ENCODE measurements at places on chromosomes 4 and X. TPM values are rescaled to one million over a fixed set of nuclear protein-coding genes. Genes with fewer than 3 reads are reported as not detected.

GRCh38 chr4:528835-529234, 29.8 kb downstream of the PIGG start:
- peaks cover 74% of the 10 kb centered on the region for H3K36me3 ChIP-seq
- H3K27ac ChIP-seq = no peak overlapping the region
- H3K4me3 ChIP-seq = no peak overlapping the region

WNK3 gene
- 0.16 TPM for total RNA-seq

- H3K27ac ChIP-seq = no peak overlapping the region
- no peak overlapping the region for H3K4me3 ChIP-seq
- H3K4me1 ChIP-seq = peaks cover 18% of the 10 kb centered on the region
- H3K36me3 ChIP-seq = no peaks in the 10 kb centered on the region
- H3K27me3 ChIP-seq = no peaks in the 10 kb centered on the region
Observed at GRCh38 chrX:72080800-72081199, 50.9 kb downstream of the RTL5 start.

TMPRSS11B gene
- not detected for total RNA-seq

DNA sequence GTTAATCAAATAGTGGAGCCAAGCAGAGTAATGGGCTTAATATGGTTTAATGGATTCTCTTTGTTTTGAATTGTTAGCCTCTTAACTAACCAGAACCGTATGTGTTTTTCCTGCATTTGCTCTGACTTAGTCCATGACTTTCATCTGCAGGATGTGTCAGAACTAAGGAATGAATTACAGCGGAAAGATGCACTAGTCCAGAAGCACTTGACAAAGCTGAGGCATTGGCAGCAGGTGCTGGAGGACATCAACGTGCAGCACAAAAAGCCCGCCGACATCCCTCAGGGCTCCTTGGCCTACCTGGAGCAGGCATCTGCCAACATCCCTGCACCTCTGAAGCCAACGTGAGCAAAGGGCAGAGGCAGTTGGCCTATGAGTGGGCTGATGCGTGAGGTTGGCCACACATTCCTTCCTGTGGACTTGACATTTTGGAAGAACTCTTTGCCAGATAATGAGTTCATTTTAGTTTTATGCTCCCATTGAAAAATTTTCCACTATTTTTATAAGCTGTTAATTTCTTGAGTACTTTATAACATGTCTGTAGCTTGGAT, 9.1 kb downstream of the MED28 start:
- no peak overlapping the region for H3K4me3 ChIP-seq
- H3K27ac ChIP-seq = no peak overlapping the region
- H3K27me3 ChIP-seq = no peaks in the 10 kb centered on the region
- no peak for DNase-seq
- H3K36me3 ChIP-seq = peaks cover 95% of the 10 kb centered on the region

DNA sequence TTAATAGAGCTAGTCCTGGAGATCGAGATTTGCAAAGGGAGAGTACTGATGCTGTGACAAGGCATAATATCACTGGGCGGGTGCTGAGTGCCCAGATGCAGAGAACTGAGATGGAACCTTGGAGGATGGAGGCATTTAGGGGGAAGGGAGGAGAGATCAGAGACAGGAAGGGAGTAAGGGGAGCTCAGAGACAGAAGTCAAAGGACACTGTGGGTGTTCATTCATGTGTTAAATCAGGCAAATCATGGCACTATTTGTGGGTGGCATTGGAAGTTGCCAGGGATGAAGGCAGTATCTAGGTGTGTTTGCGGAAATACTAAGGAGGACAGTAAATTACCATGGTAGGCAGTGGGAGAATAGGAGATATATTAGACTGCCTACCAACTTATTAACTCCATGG, 135.0 kb downstream of the RBM46 start:
- H3K27me3 ChIP-seq = no peaks in the 10 kb centered on the region
- DNase-seq = no peak
- H3K4me3 ChIP-seq = no peak overlapping the region
- H3K4me1 ChIP-seq = no peaks in the 10 kb centered on the region

- H3K36me3 ChIP-seq = peaks cover 60% of the 10 kb centered on the region
- no peak overlapping the region for H3K27ac ChIP-seq
- H3K4me3 ChIP-seq = no peak overlapping the region
- H3K4me1 ChIP-seq = no peaks in the 10 kb centered on the region
- H3K27me3 ChIP-seq = no peaks in the 10 kb centered on the region
Observed at GRCh38 chrX:124097116-124097515, 135.6 kb downstream of the STAG2 start.

CT83 gene
- not detected for total RNA-seq

GRCh38 chrX:122739770-122740169, 444.3 kb upstream of the GRIA3 start:
- no peak overlapping the region for H3K4me3 ChIP-seq
- no peaks in the 10 kb centered on the region for H3K4me1 ChIP-seq
- no peak overlapping the region for H3K27ac ChIP-seq
- H3K36me3 ChIP-seq = no peaks in the 10 kb centered on the region
- no peak for DNase-seq

DNA sequence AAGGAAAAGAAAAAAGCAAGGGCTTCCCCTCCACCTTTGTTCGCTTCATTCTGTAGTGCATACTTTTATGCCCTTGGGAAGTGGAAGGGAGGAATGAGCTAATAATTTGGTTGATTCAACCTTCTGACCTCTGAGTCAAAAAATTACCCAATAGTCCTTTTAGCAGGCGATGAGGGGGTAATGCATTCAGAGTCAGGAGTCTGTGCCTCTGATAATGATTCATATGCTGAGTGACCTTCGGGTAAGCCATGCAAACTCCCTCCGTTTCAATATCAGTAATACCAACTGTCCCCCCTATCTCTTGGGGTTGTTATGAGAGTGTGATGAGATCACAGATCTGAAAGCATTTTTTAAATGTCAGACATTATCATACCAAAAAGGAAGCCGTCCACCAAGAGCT, 41.6 kb upstream of the ACSL4 start:
- no peak overlapping the region for H3K27ac ChIP-seq
- no peak for DNase-seq
- no peaks in the 10 kb centered on the region for H3K4me1 ChIP-seq
- no peak overlapping the region for H3K4me3 ChIP-seq
- no peaks in the 10 kb centered on the region for H3K27me3 ChIP-seq
- no peaks in the 10 kb centered on the region for H3K36me3 ChIP-seq

VEGFC gene
- total RNA-seq = not detected

- peaks cover 6% of the 10 kb centered on the region for H3K27me3 ChIP-seq
- H3K36me3 ChIP-seq = no peaks in the 10 kb centered on the region
- peak; percentile 33 for DNase-seq
Observed at GRCh38 chr4:70505151-70505748, 13.1 kb upstream of the AMTN start.

PDCL2 gene
- total RNA-seq = not detected

- no peaks in the 10 kb centered on the region for H3K4me1 ChIP-seq
- no peak overlapping the region for H3K27ac ChIP-seq
- no peaks in the 10 kb centered on the region for H3K36me3 ChIP-seq
- H3K4me3 ChIP-seq = no peak overlapping the region
- no peak for DNase-seq
Observed at GRCh38 chr4:87835197-87835596, 2.4 kb downstream of the MEPE start.

MAGIX gene
- 0.89 TPM for total RNA-seq

GRCh38 chr4:16293210-16293838, 67.1 kb upstream of the TAPT1 start:
- no peak overlapping the region for H3K4me3 ChIP-seq
- H3K27me3 ChIP-seq = no peaks in the 10 kb centered on the region
- H3K27ac ChIP-seq = no peak overlapping the region
- H3K4me1 ChIP-seq = no peaks in the 10 kb centered on the region

FATE1 gene
- total RNA-seq = not detected

GRCh38 chrX:19545651-19546050, 30.3 kb upstream of the MAP3K15 start:
- no peak overlapping the region for H3K4me3 ChIP-seq
- no peak for DNase-seq
- no peaks in the 10 kb centered on the region for H3K27me3 ChIP-seq
- no peak overlapping the region for H3K27ac ChIP-seq
- peaks cover 77% of the 10 kb centered on the region for H3K36me3 ChIP-seq

DNA sequence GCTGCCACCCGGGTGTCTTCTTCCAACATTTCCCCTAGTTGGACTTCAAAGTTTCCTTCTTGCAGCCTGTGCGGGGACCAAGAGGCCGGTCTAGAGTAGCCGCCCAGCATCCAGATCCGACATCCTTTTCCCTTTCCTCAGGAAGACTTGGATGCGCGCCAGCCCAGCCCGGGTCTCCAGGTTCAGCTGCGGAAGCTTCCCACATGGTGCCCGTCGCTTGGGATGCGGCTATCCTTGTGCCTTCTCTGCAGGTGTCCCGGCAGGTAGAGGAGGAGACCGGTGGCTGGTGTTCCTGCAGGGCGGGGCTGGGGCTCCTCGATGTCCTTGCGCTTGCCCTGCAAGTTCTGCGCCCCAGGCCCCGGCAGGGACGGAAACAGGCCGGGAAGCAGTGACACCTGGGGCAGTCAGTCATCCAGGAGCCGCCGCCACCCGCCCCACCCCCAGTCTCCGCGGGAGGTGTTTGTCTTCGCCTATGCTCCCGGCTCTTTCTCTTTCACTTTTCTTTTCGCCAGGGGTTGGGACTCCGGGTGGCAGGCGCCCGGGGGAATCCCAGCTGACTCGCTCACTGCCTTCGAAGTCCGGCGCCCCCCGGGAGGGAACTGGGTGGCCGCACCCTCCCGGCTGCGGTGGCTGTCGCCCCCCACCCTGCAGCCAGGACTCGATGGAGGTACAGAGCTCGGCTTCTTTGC, at the start of gene IL15:
Gene IL15, plus strand, starts transcription at position 502 of the 689 bp plus-strand sequence. CDS start 82,882 bp downstream, outside the sequence.
- H3K27ac ChIP-seq = peak within 1 kb of the TSS; percentile 20
- H3K36me3 ChIP-seq = no peaks in the 10 kb centered on the region
- H3K4me3 ChIP-seq = peak within 1 kb of the TSS; percentile 91

LDOC1 gene
- total RNA-seq = 6.2 TPM

DNA sequence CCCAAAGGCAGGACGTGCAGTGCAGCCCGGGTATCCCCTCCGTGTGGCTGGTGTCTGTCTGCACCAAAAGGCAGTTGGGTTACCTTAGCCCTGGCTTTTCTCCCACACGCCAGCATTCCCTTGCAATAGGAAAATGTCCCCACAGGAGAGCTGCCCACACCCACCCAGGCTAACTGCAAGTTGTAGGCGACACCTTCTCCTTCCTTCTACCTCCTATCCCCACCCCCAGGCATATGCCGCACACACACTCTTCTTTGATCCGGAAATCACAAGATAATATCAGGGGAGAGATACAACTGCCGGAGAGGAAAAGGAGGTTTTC, 444 bp upstream of the APBB2 start:
- peaks cover 33% of the 10 kb centered on the region for H3K27me3 ChIP-seq
- H3K4me1 ChIP-seq = peaks cover 24% of the 10 kb centered on the region
- no peaks in the 10 kb centered on the region for H3K36me3 ChIP-seq
- no peak for DNase-seq

CLTRN gene
- 0.56 TPM for total RNA-seq

GRCh38 chr4:39937683-39938268, 39.9 kb downstream of the PDS5A start:
- no peak overlapping the region for H3K27ac ChIP-seq
- H3K27me3 ChIP-seq = no peaks in the 10 kb centered on the region
- H3K4me3 ChIP-seq = no peak overlapping the region
- H3K4me1 ChIP-seq = peaks cover 35% of the 10 kb centered on the region

- H3K36me3 ChIP-seq = no peaks in the 10 kb centered on the region
- no peaks in the 10 kb centered on the region for H3K4me1 ChIP-seq
- DNase-seq = no peak
- no peaks in the 10 kb centered on the region for H3K27me3 ChIP-seq
Observed at GRCh38 chr4:85787133-85787532, 312.2 kb downstream of the ARHGAP24 start.

DNA sequence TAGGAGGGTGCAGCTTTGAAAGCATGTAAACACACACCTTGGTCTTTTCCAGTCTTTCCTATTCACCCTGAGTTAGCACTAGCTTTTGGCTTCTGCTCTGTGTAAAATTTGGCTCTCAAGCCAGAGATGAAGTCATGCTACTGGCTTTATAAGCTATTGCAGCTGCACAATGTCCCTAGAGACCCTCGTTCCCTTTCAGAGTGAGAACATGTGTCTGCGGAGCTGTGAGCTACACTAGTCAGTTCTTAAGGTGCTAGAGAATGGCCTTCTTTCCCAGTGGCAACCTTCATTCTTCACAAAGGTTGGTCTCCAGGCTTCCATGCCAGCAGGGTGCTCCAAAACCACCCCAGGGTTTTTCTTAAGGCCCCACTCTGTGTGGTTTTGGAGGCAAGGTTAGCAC, 199.1 kb downstream of the SPATA18 start:
- H3K36me3 ChIP-seq = no peaks in the 10 kb centered on the region
- no peaks in the 10 kb centered on the region for H3K4me1 ChIP-seq
- no peak overlapping the region for H3K4me3 ChIP-seq
- no peaks in the 10 kb centered on the region for H3K27me3 ChIP-seq
- DNase-seq = no peak

TMEM47 gene
- not detected for total RNA-seq

DNA sequence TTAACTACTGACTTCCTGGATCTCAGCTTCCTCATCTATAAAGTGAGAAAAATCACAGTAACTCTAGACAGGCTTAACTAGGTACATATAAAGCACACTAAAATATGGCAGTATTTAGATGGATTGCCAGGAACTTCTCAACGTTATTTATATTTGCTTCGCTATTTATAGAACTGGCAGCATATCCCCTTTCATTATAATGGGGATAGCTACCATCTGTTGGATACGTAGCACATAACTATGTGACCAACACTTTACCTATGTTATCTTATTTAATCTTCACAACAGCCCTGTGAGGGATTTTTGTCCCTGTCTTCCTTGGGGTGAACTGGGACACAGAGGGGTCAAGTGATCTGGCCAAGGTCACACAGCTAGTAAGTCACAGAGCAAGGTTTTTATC, 64.6 kb downstream of the ENPEP start:
- no peak overlapping the region for H3K27ac ChIP-seq
- H3K36me3 ChIP-seq = no peaks in the 10 kb centered on the region

MBNL3 gene
- 19.4 TPM for total RNA-seq

- no peak for DNase-seq
- H3K27ac ChIP-seq = no peak overlapping the region
- H3K4me3 ChIP-seq = no peak overlapping the region
- H3K27me3 ChIP-seq = no peaks in the 10 kb centered on the region
- H3K4me1 ChIP-seq = no peaks in the 10 kb centered on the region
Observed at GRCh38 chrX:68929332-68930150, 100.7 kb downstream of the EFNB1 start.

DNA sequence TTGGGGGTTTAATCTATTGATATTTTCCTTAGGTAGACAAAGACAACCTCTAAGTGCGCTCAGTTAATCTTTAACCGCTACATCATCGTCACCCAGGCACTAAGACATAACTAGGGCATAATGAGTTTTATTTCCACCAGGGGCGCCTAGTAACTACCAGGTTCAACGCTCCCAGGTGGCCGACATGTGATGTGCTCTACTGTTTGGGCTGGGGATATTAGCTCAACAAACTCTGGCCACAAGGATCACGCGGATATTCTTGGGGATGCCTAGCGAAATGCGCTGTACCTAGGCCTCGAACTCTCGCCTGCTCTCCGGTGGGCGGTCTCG, 915 bp upstream of the RAB33B start:
- H3K36me3 ChIP-seq = no peaks in the 10 kb centered on the region
- peaks cover 35% of the 10 kb centered on the region for H3K4me1 ChIP-seq
- no peaks in the 10 kb centered on the region for H3K27me3 ChIP-seq
- H3K27ac ChIP-seq = peak overlapping the region; percentile 93

GRCh38 chr4:111209706-111210105, 586.8 kb upstream of the PITX2 start:
- H3K27ac ChIP-seq = no peak overlapping the region
- H3K4me1 ChIP-seq = no peaks in the 10 kb centered on the region
- H3K36me3 ChIP-seq = no peaks in the 10 kb centered on the region
- no peak overlapping the region for H3K4me3 ChIP-seq

GRCh38 chr4:159422019-159422418, 319.1 kb downstream of the RAPGEF2 start:
- H3K27ac ChIP-seq = no peak overlapping the region
- H3K4me1 ChIP-seq = no peaks in the 10 kb centered on the region
- DNase-seq = no peak
- H3K27me3 ChIP-seq = no peaks in the 10 kb centered on the region

Data from CD4-positive, alpha-beta T cell (primary cell).